RKO (cell line): ENCODE measurements at places on chromosomes 6 and 20.
A peak's percentile ranks its signal among the peaks of the same experiment; 100 is the strongest.

- no peak for DNase-seq
These were observed 4.4 kb downstream of the ENPP4 start for GRCh38 chr6:46134216-46134615.

DNA sequence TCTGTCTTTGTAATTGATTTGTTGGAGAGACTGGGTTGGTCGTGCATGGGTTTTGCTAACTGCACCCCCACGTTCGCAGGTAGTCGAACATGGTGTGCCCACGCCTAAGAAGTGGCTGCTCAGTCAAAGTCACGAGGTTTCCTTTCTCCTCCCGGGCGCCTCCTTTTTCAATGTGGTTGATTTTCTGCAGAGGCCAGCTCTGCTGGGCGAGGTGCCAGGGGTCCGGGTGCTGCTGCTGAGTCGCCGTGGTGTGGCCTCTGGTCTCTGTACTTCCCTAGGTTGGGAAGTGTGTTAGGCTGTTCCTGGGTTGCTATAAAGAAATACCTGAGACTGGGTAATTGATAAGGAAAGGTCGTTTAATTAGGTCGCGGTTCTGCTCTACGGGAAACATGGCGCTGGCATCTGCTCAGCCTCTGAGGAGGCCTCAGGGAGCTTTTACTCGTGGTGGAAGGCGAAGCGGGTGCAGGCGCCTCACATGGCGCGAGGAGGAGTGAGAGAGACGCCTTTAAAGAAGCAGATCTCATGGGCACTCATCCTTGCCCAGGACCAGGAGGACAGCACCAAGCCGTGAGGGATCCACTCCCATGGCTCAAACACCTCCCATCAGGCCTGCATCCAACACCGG, 14.1 kb downstream of the OSBPL2 start:
- no peak for DNase-seq

- DNase-seq = no peak
These were observed 39.8 kb upstream of the HBS1L start for GRCh38 chr6:135094403-135094821.

DNA sequence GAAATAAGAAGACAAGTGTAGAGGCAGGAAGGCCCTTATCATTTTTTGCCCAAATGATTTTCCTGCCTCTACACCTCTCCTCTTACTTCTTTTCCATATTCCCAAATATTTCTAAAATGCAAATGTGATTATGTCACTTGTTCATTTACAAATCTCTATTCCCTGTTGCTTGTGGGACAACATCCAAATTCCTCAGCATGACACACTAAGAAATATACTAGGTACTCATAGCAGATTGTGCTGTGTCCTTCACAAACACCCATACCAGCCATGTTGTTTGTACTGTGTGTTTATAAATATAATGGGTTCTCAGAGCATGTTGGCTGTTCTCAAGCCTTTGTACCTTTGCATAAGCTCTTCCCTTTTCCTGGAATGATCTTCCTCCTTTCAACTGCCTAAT, 17.7 kb upstream of the FYN start:
- no peak for DNase-seq

DNA sequence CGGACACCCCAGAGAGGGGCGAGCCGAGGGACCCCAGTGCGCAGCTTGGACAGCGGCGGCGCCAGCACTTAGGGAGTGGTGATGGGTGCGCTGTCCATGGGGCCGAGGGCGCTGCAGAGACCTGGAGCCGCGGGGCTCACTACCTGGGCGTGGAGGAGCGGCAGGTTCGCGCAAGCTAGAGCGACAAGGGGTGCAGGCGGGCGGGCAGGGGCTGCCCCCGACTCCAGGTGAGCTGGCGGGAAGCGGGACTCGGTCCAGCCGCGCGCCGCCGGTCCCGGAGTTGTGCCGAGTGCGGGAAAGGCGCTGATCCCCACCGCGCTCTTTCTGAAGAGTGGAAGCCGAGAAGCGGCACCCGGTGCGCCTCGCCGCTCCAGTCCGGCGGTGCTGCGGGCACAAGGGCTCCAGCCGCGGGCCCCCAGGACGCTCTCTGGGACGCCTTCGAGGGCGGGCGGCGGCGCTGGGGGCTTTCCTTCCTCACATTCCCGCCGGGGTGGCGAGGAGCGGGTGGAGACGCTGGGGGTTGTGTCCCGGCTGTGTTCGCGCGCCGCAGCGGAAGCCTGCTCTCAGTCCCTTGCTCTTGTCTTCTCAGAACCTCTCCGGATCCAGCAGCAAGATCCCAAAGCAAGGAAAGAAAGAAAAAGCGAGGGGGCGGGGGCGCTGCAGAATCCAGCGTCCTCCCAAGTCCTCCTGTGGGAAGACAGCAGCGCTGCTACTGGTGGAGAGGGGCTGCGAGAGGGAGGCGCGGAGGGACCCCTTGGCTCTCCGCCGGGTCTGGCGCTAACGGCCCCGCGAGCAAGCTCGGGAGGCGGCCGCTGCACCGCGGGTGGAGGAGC, at the start of gene B3GAT2:
Gene B3GAT2, minus strand, starts transcription at position 610 of the 833 bp plus-strand sequence. CDS start 631 bp downstream, outside the sequence.
- no peak for DNase-seq

- no peak for DNase-seq
These were observed 3.3 kb upstream of the PGK2 start for GRCh38 chr6:49790341-49790740.

DNA sequence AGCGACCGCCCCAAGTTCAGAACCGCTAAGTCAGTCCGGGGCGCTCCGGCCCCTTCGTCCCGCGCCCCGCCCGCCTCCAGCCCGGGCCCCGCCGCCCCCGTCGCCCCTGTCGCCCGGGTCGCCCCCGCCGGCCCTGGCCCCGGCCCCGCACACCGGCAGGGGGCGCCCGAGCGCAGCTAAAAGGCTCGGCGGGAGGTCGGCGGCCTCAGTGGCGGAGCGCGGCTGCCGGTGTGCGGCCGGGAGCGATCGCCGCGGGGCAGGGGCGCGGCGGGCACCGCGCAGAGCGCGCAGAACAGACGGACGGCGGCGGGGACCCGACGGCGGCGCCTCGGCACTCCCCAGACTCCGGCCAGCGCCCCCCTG, at the start of gene FNDC1:
Gene FNDC1, plus strand, starts transcription at position 208 of the 363 bp plus-strand sequence. CDS start 197 bp downstream, outside the sequence.
- DNase-seq = no peak

DNA sequence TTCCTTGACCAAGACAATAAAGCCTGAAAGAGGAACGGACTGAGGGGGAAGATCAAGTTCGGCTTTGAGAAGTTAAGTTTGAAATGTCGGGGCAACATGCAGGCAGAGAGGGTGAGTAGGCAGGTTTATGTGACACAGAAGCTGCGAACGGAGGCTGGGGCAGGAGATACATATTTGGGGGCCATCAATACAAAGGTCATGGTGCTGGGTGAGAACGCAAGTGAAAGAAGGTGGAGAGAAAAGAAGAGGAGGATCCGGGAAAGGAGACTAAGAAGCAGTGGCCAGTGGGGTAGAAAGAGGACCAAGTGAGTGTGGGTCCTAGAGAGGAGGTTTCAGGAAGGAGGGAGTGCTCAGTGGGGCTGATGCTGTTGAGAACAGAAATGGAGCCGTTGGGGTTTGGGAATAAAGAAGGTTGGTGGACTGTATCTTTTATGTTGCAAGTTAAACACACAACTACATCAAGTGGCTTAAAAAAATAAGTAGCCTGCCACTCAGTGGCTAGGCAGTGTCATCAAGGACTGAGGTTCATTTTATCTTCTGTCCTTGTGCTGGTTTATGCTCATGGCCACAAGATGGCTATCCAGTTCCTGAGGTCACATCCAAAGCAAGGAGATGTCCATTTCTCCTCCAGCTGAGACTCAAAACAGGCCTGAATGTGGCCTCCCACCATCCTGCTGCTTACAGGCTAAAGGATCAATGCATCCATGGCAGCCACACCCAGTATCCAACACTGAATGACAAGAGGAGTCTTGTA, 1.7 kb upstream of the BLCAP start:
- DNase-seq = peak; percentile 25

- no peak for DNase-seq
These were observed 301.8 kb upstream of the ID4 start for GRCh38 chr6:19535351-19535750.

DNA sequence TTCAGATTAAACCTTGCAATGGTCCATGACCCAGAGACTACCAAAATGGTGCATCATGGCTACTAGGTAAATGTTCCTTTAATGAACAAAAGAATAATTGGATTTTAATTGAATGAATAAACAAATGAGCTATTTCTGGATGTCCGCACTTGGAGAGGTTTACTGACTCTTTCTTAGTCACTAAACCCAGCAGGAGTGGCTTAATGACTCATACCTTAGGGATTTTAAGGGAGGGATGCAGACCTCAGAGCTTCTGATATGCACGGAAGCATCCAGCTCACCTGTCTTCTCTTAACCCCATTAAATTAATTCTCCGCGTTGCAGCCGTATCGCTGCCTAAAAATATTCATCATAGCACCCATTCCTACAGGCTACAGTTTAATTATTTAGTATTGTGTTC, 970.0 kb upstream of the SLC35B3 start:
- peak; percentile 59 for DNase-seq

GRCh38 chr20:23637282-23638221, at the start of gene CST3:
CST3 (minus strand) TSS chr20:23637955; CDS start chr20:23637862, 93 bp downstream.
- DNase-seq = peak; percentile 89

- no peak for DNase-seq
These were observed 189.8 kb downstream of the ZDHHC14 start for GRCh38 chr6:157570752-157571151.

GRCh38 chr20:36573798-36574365, 485 bp downstream of the TGIF2 start:
- peak; percentile 21 for DNase-seq

DNA sequence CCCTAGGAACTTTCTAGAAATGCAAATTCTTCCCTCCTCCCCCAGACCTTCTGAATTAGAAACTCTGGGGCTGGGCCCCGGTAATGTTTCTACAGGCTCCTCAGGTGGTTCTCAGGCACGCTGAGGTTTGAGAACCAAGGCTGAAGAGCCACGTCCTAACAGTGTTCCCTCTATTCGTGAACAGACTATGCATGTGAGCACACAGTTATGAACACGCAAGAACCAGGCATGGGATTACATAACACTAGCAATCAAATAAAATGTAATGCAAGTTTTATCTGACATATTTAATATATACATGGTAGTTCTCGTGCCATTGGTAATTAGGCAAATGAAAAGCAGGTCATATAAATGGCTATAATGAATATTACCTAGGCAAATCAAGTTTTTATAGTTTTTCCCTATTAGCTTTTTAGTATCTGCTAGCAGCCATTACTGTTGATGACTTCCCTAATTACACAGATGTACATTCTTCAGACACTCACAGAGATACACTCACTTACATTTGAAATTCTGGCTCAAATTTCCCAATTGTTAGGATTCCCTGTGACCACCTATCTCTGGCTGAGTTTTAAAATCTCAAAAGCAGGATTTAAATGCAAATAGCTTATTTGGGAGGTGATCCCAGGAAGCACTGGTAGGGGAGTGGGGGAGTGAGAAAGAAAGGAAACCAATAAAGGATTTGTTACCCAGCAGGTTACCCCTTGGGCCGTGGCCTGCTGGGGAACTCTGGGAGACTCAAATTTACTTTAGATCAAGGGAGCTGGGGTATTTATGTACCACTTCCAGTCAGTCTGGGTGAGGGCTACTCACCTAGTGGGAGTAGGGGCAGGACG, 104.1 kb downstream of the TCP11 start:
- no peak for DNase-seq
